ENCODE measurements at places on chromosomes 5 and 9.
A peak's percentile ranks its signal among the peaks of the same experiment; 100 is the strongest.

DNA sequence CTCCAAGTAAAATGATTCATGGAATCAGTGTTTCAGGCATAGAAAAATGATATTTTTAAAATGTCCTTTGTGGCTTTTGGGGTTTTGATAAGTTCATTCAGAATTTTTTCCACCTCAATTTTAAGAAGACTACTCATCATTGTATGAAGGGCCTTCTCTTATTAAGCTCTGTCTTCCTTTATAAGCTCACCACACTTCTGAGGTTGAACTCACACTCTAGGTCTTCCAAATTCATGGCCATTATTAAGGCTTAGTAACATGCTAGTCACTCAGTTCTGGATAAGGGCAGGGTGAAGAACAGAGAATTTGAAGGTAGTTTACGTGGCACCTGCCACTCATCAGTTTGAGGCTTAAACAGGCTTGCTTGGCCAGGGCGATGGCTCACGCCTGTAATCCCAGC is 4.2 kb downstream of the MELK start:
- DNase-seq = no peak

DNA sequence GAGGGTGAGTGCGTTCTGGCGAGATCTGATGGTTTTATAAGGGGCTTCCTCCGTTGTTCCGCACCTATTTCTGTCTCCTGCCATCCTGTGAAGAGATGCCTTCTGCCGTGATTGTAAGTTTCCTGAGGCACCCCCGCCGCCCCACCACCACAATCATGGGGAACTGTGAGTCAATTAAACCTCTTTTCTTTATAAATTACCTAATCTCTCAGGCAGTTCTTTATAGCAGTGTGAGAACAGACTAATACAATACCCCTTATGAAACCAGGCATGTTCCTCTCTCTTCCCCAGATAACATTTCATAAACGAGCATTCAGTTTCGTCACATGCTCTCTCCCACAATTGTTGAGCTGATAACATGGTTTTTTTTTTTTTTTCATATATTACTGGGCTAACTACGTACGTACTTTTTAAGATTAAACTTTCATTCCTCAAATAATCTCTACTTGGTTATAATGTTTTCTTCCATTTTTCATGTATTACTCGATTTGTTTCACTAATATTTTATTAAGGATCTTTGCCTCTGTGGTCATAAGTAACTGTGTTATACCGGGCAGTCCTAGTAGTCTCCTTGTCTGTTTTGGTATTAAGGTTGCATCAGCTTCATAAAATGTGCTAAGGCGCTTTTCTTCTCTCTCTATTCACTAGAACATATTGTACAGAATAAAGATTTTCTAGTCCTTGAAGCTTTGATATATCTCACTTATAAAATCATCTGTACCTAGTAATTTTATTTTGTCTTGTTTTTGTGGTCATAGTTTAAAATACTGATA is 64.9 kb upstream of the MVB12B start:
- DNase-seq = no peak

DNA sequence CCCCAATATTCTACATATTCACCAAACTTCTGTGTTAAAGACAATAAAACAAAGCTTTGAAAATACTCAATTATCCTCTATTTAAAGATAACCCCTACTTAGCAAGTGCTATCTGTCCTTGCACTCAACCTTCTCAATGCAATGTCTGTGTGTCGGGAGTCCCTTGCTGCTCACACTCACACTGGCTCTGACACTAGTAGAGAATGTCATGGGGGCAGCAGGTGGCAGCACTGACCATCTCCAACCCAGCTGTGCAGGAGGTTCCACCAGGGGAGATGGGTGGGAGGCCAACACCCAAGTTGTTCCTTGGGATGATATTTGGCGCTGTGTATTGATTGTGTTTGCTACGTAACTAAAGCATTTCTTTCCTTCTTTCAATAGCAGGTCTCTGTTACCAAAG is 59.4 kb upstream of the SIMC1 start:
- DNase-seq = no peak

DNA sequence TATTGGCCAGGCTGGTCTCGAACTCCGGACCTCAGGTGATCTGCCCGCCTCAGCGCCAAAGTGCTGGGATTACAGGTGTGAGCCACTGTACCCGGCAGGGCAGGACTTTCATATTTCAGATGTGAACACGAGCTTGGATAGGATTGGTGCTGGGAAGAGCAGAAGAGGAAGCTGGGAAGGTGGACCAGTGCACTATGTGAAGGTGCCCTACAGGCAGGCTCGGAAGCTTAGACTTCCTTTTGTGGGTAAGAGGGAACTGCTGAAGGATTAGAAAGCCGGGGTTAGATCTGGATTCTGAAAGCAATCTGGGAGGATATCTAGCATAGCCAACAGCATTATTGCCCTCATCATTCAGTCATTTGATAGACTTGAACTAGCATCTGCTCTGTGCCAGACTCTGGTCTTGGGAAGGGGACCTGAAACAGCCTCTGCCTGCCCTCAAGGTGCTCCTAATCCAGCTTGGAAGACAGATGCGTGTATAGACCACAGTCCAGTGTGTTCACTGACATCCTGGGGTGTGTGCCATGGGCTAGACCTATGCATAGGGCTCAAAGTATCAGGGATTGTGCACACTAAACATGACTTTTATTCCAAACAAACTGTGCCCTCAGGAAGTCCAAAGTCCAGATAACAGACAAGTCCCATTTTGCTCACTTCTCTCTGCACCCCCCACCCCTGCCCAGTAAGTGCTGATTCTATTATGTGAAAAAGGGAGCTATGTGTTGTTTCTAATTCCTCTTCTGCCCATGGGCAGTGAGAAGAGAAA is 637 bp downstream of the CBY3 start:
- no peak for DNase-seq

GRCh38 chr5:9105851-9106250 is 440.0 kb downstream of the SEMA5A start:
- DNase-seq = no peak

GRCh38 chr5:42992088-42992879 is 47.8 kb downstream of the ANXA2R start:
- DNase-seq = peak; percentile 69

DNA sequence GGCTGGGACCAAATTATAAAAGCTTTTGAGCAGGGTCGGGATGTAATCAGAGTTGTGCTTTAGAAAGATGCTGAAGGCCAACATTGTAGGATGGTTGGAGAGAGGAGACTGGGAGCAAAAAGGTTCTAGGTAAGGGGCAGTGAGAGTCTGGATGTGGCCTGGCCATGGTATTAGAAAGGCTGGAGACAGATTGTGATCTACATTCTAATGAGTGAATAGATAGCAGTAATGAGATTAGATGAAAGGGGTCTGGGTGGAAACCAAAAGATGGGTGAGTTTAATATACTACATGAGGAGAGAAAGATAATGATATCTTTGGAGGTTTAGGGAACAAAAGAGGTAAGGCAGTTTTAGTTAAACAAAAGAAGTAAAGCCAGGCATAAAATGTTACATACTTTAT is 88.8 kb upstream of the SH3GL2 start:
- no peak for DNase-seq

- no peak for DNase-seq
Observed at GRCh38 chr9:96448546-96449170, 1.3 kb upstream of the HABP4 start.

DNA sequence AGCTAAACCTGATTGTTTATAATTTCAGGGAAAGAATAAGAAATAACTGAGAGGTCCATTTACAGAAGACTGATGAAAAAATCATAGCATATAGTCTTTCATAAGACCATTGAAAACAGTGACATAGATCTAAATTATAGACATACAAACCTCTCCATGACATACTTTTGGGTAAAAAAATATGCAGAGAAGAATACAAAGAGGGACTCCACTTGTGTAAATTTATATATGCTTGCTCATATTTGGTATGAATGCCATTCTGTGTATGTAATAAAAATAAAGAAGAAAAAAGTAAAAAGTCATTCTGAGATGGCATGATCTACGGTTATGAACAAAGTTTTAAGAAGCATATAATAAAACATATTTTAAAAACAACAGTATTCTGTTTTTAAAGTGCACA is 310.7 kb downstream of the ASTN2 start:
- DNase-seq = no peak

GRCh38 chr5:108818613-108819272 is 71.0 kb downstream of the FER start:
- no peak for DNase-seq

DNA sequence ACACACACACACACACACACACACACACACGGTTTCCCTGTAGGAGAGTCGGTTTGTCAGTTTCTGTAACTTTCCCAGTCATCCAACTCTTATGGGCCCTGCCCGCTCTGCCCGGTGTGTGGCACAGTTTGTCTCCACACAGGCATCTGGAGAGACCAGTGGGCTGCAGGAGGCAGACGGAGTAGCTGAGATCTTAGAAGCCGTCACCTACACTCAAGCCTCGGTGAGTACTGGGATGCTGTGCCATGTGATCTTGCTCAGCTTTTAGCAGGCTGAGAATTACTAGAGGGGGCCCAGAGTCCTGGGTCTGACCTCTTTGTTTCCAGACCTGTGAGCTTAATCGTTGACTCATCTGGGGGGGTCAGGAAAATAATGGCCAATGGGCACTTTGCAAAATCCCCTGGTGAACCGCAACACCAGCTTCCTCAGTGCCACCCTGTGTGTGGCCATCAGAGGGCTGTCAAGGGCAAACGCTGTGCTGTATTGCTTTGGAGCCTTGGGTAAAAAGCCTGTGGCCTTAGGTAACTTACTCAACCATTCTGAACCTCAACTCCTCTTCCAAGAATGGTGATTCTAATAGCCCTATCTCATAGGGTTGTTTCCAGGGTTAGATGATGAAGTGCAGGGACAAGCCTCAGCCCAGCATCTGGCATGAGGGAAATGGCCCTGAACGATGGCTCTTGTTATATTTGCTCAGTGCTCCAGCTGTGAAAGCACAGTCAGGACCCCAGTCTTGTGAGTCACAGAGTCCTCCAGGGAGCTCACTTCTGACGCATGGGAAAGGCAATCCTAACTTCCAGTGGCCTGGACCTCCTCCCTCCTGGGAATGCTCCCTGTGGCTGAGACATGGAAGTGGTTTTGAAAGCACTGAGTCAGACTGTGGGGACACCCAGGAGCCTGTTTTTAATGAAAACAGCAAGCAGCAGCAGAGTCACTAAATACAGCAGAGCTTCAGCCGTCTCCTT is 45.6 kb downstream of the COL15A1 start:
- DNase-seq = no peak

DNA sequence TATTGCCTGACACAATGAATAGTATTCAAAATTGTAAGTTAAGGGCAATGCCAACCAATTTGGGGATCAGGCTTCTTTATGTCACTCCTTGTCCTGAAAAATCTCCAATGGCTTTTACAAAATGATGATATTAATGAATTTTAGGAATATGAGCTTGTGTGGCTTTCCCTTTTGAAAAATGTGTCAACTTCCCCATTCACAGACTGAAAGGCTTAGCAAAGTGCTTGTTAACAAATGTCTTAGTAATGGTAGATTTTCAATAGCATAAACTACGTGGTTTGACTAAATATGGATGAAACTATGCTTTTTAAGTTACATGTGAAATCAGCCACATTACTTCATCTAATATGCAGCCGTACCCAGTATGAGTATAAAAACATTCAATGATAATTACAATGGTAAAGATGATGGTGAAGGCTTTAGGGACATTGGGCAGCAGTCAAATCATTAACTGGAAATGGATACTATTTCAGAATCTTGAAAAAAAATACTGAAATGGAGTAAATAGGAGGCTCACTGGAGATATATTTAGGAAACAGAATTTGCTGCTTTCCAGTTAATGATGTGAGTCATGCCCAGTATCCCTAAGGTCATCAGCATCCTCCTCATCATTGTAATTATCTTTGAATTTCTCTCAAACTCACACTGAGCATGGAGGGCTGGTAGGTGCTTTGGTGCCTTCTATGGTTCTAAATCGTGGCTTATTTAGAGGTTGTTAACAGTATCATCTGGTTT is 113.3 kb upstream of the ZNF608 start:
- DNase-seq = no peak

- DNase-seq = no peak
Observed at GRCh38 chr9:133777871-133778270, 39.7 kb upstream of the SARDH start.

- DNase-seq = no peak
Observed at GRCh38 chr5:136033848-136034247, 5.1 kb downstream of the TGFBI start.

DNA sequence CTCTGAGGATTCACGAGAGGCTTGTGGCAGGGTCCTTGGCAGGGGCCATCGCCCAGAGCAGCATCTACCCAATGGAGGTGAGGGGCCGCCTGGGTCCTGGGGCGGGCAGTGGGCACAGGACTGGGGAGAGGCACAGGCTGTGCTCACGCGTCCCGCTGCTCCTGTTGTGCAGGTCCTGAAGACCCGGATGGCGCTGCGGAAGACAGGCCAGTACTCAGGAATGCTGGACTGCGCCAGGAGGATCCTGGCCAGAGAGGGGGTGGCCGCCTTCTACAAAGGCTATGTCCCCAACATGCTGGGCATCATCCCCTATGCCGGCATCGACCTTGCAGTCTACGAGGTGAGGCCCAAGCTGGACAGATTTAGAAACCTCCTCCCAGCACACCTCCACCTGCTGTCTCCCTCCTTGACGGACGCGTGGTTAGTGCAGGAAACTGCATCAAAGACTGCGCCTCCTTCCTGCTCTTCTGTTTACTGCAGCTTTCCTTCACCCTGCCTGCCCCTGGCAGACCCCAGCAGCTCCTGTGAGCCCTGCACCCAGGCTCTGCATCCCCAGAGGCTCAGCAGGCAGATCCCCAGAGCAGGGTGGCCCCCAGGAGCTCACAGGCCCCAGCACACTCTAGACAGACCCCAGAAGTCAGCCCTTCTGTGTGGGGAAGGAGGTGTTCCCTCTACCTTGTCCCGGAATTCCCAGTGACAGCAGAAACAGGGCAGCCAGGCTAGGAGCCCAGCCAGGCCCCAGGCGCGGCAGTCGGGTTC is 21.2 kb downstream of the PTGES2 start:
- no peak for DNase-seq
